GF-D8 (cell line): ENCODE measurements at places on chromosomes 2 and 18.

- no peak for DNase-seq
Observed at GRCh38 chr2:31140151-31140550, 1.9 kb upstream of the GALNT14 start.

- no peak for DNase-seq
Observed at GRCh38 chr18:76518123-76518859, 23.2 kb upstream of the ZNF516 start.

DNA sequence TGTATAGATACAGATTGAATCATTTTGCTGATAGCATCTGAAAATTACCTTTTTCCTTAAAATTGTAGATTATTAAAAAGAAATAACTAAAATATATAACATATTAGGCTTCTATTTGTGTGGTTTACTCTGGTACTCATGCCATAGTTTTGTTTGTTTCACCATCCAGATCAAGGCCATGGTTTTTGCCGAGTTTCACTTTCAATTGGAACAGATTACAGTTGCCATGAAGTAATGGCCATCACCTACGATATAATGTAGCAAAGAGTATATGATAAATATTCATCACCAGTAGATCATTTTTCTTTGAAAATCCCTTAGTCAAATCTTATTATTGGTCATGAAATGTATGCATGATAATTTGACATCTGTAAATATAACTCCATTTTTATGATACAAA lies 11.9 kb upstream of the DNAH7 start:
- no peak for DNase-seq

GRCh38 chr2:186687807-186688211 lies 6.1 kb upstream of the FAM171B start:
- DNase-seq: no peak

- no peak for DNase-seq
Observed at GRCh38 chr2:56130463-56131070, 53.2 kb upstream of the CCDC85A start.

- no peak for DNase-seq
Observed at GRCh38 chr2:168149986-168150385, 97.4 kb downstream of the STK39 start.

DNA sequence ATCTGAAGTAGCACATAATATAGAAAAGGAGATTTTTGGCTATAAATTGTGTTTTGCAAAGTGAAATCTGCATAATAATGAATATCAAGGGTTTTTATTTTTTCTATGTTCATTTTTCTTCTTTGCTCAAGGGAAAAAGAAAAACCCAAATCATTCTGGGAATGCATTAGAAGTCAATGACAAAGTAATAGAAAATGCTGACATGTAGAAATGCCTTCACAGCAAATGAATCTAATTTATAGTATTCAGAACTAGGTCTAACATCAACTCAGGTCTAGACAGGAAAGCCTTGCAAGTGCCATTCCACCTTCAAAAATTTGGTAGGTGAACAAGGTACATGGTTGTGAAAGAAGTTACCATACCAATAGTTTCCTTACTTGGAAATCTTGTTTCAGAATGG lies 831.5 kb upstream of the CELF4 start:
- DNase-seq: no peak

- no peak for DNase-seq
Observed at GRCh38 chr2:144358374-144358964, 161.4 kb downstream of the ZEB2 start.

DNA sequence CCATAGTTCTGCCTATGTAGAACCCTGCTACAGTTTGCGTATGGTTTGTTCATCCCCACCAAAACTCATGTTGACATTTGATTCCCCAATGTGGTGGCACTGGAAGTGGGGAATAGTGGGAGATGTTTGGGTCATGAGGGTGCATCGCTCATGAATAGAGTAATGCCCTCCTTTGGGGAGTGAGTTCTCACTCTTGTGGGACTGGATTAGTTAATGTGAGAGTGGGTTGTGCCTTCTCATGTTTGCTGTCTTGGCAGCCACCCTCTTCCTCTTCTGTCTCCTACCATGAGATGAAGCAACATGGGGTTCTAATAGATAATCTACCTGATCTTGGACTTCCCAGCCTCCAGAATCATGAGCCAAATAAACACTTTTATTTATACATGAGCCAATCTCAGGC lies 237.2 kb upstream of the APCDD1 start:
- no peak for DNase-seq

- DNase-seq: no peak
Observed at GRCh38 chr2:48715956-48716355, 39.6 kb downstream of the LHCGR start.

- peak; percentile 21 for DNase-seq
Observed at GRCh38 chr2:234291765-234292204, 205.1 kb downstream of the ARL4C start.

DNA sequence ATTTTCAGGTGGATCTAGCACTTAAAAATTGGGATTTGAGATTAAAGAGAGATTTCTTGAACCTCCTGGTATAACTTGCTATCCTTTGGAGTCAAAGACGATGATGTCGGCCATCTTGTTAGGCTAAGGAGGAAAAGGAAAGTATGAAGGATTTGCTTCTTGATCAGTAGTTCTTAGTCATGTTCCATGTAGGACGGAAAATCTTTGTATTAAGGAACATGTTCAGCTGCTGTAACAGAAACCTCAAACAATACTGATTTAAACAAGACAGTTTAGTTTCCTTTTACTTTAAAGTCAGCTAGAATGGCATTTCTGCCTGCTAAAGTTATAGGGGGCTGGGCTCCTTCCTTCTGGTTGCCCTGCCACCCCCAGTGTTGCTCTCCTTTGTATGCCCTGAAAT lies 56.4 kb upstream of the MGAT5 start:
- no peak for DNase-seq

DNA sequence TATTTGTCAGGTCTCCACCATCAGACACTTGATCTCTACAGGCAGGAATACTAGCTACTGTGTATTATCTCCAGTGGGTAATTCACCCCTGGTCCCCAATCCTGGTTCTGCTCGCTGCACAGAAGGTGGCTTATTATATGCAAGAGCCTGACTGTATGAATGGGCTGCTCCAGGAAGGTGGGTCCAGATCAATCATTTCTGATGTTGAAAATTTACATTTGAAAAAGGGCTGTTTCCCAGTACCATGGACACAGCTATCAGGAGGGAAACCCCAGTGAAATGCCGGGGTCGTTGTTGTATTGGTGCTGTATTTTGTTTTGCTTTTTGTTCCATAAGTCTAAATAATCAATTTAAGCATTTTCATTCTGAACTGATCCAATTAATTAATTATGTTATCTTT lies 367.6 kb downstream of the RND3 start:
- no peak for DNase-seq

DNA sequence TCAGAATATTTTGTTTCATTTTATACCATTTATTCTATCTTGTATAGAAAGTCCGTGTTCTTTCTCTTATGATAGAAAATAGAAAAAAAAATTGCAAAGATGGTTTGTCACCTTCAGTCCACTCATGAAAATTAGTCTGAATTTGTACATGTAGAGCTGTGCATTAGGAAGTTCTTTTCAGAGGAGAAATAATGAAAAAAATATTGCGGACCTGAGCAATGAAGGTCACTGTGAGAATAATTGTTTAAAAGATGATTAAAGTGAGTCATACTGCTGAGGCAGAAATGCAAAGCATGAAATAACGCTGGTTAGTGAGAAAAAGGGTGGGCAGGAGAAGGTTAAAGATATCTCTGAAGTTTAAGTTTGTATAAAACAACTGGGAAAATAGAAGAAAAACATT lies 431.1 kb downstream of the TMX3 start:
- no peak for DNase-seq

- no peak for DNase-seq
Observed at GRCh38 chr2:5176764-5177163, 515.4 kb upstream of the SOX11 start.

- no peak for DNase-seq
Observed at GRCh38 chr18:75644871-75645270, 217.4 kb upstream of the SMIM21 start.

DNA sequence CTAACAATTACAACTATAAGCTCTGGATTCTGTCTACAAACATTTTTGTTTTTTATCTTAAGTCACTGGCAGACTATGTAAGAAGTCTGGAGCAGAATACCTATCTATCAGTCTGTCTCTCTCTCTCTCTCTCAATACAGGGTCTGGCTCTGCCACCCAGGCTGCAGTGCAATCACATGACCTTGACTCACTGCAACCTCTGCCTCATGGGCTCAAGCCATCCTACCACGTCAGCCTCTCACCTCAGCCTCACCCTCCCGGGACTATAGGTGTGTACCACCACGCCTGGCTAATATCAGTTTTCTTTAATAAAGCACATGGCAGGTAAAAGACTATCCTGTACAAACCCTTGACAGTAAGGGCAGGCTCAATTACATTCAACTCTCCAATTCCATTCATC lies 96.9 kb downstream of the OSBPL1A start:
- no peak for DNase-seq

GRCh38 chr2:65452150-65452895 lies 19.9 kb upstream of the SPRED2 start:
- DNase-seq: no peak

DNA sequence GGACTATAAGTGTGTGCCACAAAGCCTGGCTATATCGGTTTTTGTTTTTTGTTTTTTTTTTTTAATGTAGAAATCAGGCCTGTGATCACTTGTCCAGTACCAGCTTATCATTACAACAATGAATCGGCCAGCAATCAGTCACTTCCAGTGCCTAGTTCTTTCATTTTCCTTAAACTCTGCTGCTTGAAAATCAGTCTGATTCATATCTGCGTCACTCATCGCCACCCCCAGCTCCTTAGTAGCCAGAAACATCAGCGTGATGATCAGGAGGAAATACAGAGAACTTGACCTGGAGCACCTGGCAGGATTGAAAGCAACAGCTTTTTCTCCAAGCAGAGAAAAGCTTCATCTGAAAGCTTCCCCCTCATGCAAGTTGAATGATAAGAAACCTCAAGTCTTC lies 75.4 kb downstream of the SPTBN1 start:
- DNase-seq: no peak

- no peak for DNase-seq
Observed at GRCh38 chr2:159292157-159292556, 5.7 kb upstream of the WDSUB1 start.

- DNase-seq: no peak
Observed at GRCh38 chr18:77677536-77677935, 427.9 kb downstream of the GALR1 start.

DNA sequence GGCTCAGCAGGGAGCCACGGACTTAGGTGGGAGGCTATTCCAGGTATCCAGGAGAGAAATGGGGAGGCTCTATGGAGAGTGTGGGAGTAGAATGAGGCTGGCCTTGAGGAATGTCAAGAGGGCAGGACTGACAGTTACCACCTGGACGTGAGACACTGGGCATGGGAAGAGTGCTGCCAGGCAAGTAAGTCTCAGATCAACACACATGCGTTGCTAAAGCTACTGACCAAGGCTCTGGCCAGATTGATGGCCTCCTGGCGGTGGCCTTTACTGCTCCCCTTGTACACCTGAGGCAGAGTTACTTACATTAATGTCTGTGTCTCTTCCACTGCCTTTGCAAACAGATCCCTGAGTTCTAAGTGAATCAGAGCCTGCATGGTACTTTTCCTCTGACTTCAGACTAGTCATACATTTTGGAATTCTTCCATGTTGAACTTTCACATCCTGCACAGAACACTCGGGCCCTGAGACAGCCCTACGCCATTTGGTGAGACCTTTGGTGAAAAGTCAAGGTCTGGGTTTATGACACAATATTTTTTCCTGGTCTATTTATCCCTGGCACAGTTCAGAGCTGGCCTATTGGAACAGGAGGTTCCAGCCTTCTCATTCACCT lies 398.8 kb upstream of the TRIB2 start:
- DNase-seq: no peak

- DNase-seq: peak; percentile 86
Observed at GRCh38 chr18:63074981-63075404, 244.6 kb downstream of the BCL2 start.

DNA sequence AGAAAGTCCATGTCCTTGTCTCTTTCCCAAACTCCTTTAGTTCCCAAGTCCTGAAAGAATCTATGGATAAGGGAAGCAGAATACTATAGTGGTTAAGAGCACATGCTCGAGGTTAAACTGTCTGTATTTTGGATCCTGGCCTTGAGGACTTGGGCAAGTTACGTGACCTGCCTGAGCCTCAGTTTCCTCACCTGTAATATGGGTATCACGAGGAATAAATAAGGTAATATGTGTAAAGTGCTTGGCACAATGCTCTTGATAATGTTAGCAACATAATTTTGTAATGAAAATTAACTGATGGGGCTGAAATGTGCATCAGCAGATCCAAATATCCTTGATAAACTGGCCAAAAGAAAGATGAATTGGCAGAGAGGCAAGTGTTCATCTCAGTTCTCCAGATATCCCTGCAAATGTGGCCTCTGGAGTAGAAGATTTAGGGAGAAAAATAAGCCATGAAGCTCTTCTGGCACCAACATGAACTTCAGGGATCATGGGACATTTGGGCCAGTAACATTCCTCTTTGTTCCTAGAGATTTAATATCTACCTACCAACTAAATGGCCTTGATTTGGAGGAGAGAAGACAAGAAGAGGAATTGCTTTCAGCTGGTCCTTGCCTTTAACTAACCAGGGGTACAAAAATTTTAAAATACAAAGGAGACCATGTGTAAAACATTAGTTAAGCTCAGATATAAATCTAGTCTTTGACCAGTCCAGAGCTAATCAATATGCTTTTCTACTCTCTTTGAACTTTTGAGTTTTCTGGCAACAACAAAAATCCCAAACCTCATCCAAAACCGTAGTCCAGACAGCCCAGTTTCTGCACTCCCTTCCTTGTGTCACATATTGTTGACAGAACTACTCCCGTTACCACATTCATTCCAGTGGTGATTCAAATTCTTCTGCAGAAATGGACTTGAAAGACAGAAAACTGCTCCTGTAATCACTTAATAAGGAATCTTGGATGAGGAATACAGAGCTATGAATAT lies 52.7 kb upstream of the EML4 start:
- DNase-seq: no peak

DNA sequence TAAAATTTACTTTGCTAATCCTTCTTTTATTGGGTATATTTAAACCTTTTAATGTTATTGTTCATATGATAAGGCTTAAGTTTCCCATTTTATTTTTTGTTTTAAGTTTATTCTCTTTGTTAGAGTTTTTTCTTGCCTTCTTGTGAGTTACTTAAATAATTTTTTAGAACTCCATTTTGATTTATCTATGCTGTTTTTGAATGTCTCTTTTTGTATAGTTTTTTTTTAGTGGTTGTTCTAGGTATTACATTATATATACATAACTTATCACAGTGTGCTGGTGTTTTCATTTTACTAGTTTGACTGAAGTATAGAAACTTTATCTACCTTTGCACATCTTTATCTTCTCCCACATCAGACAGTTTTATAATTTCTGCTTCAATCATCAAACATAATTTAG lies 49.4 kb upstream of the TGFA start:
- DNase-seq: no peak

DNA sequence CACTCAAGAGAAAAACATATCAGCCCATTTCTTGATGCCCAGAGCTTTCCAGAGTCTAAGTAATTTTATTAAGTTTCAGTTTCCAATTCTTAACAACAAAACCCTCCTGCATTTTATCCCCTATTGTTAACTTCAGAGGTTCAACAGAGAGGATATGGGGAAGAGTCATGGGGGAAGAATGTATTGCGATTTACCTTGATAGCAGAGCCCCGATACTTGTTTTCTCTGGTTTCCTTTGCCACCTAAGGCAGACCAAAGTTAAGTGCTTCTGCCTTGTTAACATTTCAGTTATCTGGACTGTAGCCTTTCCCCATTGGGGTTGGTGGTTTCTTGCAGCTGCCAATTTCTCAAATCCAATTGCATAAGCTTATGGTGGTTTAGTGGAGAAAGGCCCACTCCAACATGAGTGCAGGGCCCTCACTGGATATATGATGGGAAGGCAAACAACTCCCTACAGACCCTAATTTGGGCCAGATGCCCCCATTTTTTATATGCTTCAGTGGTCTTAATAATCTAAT lies 82.0 kb upstream of the ITGB6 start:
- DNase-seq: peak; percentile 83
